H7 (cell line): ENCODE measurements at places on chromosomes 3 and 15.

DNA sequence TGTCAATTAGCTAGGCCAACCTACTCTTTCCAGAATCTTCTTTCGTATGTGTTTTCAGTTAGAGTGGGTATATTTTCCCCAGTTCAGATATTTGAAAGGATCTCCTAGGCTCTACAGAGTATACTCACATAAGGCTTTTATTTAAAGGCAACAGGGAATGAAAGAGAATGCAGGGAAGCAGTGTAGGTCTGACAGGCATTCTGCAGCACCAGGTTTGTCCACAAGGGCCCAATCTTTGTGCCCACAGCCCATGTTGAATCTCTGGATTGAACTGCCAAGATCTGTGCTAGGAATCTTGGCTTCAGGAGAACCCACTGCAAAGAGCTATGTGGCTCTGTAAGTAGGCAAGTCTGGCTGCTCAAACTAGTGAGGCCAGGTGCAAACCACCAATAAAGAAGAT is 24.2 kb upstream of the GALNT15 start:
- peak; percentile 34 for DNase-seq

GRCh38 chr3:174358252-174358651 is 500.9 kb upstream of the NAALADL2 start:
- no peak for DNase-seq

GRCh38 chr15:94196531-94196930 is 34.8 kb upstream of the MCTP2 start:
- DNase-seq, result no peak

DNA sequence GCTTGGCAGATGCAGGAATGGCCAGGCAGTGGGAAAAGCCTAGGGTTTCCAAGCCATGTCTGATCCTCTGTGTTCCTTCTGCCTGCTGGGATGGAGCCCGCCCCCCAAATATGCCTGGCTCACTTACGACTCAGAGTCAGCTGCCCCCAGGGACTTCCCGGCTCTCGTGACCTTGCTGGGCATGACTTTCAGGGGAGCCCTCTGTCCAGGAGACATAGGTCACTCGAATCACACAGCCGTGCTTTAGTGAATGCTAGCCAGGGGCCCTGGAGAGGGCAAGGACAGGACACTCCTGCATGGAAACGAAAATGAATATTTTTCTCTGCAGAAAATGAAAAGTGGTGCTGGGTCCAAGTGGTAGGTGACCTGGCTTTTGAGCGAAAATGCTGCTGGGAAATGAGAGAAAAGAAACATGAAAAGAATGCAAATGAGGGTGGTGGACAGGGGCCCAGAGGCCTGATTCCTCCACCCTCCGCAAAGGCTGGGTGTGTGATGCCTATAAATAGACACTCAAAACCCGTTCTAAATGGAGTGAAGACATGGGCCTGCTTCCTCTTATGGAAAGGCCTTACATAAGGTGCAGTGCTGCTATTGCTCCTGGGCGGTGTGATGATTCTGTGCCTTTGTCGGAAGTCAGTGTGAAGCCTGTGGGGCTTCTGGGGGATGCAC is 107.4 kb downstream of the APBA2 start:
- DNase-seq, result no peak

DNA sequence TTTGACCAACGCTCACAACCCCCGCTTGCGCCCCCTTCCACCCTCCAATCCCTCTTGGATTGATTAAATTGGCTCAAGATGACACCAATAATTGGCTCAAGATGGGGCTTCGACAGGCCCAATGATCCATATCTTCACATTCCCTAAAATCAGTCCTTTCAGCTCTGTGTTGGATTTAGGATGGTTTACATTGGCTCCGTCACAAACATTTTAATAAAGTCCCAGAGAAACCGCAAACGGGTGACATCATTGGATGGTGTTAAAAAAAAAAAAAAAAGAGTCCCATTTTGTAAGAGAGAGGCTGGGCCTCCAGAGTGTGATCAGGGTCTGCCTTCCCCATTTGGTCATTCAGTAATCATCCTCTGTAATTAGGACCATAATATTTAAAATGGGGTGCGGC is 113.4 kb upstream of the MRPS22 start:
- DNase-seq, result no peak

DNA sequence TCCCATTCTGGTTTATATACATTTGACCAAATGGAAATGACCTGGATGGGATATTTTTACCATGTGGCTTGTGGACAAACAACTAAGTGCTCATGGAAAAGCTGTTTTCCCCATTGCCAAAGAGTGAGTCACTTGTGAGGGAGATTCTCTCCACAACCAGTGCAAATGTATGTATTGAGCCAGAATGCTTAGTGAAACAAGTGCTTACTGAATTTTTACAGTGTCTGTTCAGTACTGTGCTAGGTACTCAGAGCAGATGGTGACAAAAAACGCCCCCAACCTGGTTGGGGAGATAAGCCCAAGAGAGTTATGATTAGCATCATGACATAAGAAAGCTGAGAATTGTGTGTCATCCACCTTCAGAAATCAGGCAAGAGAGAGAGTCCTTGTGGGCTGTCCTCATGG is 2.3 kb downstream of the CHP1 start:
- DNase-seq, result no peak

DNA sequence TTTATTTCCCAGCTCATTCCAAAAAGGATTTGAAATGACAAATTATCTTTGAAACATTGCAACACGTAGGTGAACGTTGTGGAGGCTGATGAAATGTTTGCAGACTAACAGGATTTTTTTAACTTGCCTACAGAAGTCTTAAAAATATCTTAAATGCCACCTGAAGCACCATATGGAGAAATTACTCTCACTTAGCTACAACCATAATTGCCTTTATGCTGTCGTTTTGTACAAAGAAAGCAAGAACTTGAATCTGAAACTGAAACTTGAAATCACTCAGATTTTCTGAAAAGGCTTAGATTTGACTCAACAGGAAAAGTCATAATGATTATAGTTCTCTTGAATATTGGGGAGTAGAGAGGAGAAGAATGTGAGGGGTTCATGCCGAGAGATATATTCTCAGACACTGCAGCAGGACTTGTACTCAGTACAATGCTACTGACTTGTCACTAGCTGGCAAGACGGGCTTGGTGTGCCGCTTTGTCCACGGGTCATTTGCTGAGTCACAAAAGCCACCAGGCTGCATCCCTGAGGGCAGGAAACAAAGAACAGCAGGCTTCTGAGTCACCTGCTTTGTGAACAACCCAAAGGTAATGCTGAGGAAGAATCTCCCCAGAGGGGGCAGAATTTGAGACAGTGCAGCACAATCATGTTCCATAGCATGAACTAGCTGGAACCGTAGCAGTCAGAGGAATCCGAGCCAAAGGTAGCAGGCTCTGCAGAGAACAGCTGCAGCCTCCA is 7.1 kb upstream of the FMN1 start:
- peak; percentile 44 for DNase-seq

DNA sequence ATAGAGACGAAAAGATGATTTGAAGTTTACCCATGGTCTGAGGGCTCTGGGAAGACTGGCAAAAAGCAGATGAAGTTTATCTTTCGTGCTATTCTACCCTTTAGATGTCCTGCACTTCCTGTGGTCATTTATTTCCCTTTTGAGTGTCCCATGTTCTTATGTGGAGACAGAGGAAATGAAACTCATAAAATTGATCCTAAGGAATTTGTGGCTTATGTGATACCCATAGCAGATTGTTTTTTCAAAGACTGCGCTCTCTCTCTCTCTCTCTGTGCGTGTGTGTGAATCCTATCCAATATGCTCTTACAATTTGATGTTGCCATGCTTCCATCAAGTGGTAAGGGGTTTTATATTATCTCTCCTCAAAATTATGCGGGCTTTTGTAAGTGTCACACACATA is 607.5 kb upstream of the DPPA4 start:
- DNase-seq, result no peak

- DNase-seq, result no peak
These were observed 82.4 kb downstream of the CCNL1 start for GRCh38 chr3:157077565-157077991.

DNA sequence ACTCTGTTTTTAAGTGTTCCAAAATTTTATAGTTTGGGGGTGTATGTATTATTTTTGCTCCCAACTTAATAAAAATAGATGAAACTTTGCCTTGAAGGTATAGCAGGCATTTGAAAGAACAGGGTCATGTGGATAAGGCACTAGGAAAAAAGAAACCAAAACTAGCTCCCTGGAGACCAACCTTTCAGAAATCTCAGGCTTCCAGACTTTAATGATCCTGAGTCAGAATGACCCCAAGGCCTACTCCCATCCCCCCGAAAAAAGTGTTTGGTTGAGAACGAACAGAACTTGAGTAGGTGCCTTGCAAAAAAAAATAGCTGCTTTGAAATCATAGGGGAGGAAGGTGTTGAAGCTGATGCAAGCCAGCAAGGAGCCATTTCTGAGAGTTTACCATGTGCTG is 309.5 kb downstream of the THSD4 start:
- no peak for DNase-seq

GRCh38 chr15:70045045-70045444 is 52.7 kb downstream of the TLE3 start:
- DNase-seq, result no peak

- peak; percentile 16 for DNase-seq
These were observed 411.0 kb upstream of the ATP11B start for GRCh38 chr3:182382112-182382857.
